ENCODE measurements at places on chromosomes 12 and 14.

DNA sequence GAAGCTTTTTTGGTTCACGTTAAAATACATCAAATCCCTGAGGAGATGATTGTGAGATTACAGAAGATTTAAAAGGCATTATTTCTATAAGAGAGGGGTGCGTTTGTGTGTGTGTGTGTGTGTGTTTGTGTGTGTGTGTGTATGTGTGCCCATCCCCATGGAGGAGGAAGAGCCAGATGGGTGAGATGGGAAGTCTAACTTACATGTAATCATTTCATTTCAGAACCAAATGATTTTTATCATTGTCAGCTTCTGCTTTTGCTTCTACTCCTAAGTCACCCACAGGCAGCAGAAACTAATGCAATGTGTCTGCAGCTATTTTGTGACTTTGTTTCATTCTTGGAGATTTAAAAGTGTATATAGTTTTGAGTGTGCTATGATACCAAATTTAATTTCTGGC lies 68.7 kb downstream of the SLC4A8 start:
- DNase-seq: no peak

DNA sequence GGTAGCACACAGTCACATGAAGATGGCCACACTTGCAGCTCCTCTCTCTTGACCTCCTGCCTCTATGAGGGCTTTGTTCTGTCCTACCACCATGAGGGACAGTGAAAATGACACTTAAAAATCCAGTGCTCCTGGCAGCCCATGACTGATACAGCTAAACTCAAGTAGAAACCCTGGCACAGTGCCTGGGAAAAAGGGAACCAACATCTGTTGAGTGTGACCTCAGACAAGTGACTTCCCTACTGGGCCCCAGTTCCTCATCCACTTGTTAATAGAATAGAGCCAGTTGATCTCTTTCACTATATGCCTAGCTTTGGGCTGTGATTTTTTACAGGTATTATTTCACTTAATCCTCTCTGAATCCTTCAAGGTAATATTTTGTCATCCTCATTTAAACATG lies 4.8 kb downstream of the GUCY2C start:
- DNase-seq: no peak

DNA sequence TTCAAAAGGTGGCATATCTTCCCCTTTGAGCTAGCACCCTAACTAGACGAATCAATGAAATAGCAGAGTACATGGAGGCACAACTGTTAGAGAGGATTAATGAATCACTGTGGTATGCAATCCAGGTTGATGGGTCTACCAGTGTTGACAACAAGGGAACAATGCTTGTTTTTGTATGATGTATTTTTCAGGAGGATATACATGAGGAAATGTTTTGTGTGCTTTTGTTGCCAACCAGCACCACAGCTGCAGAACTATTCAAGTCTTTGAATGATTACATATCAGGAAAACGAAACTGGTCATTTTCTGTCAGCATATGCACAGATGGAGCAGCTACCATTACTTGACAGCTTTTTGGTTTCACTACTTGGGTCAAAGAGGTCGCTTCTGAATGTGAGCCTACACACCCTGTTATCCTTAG lies 142.6 kb downstream of the GPHN start:
- no peak for DNase-seq

DNA sequence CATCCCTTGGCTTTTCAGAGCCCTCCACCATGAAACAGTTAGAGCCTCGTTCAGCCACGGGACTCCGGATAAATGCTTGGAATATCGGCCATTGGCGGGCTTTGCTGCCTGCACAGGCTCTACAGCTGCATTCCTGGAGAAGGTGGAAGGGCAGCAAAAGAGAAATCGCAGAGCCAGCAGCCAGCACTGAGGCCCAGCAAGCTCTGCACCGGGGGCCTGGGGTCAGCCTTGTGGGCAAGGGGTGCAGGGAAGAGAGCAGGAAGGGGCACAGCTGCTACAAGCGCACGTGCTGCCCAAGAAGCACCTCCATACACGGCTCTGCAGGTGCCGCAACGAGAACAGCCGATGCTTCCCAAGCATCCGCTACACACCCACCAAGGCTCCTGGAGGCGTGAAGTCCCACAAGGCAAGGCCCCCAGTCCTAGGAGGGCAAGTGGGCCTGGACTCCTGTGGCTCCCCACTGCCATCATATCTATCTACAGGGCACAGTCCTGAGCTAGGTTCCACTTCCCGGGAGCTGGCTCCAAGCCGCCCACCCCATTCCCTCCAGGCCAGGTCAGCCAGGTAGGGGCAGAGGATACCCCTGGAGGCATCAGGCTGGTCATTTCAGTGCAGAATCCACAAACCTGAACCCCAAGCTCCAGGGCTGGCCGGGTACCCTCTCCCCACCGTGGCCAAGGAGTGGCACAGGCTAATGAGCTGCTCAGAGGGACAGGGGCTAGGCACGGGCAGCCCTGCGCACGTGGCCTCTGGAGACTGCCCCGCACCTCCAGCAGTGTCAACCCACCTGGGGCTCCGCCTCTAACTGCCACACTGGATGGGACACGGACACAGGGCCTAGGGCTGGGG lies 40.2 kb downstream of the CCNK start:
- DNase-seq: no peak

GRCh38 chr12:48630346-48630745 lies 51.7 kb downstream of the KANSL2 start:
- no peak for DNase-seq

GRCh38 chr14:95519699-95520098 lies 3.2 kb upstream of the SYNE3 start:
- DNase-seq: no peak

DNA sequence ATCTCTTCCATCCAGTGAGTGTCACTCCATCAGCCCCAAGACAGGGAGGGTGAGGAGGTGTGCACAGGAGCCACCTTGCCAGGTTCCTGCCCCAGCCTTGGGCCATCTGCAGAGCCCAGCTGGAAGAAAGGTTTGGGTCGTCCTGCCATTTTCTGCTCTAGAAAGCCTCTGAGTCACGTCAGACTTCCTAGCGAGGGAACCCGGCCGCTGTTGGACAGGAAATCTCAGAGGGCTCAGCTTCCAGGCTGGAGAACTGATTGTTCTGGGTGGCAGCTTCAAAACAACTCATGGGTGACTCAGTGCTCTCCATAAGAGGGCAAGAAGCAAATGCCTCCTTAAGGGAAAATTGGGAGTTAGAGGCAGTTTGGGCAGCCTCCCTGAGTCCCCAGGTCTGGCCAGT lies 16.6 kb downstream of the HIP1R start:
- DNase-seq: no peak

DNA sequence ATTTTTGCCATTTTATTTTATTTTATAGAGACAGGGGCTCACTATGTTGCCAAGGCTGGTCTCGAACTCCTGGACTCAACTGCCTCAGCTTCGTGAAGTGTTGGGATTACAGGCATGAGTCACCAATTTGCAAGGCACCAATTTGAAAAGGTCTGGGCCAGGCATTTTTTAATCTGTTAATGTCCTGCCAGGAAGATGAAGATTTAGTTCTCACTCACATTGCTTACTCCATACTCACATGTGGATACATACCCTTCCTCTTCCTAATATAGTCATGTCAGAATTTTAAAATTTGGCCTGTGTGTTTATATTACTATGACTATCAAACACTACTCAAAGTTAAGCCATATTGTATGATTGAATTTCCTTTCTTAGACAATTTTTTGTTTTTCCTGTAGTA lies 15.3 kb upstream of the EML1 start:
- DNase-seq: no peak

DNA sequence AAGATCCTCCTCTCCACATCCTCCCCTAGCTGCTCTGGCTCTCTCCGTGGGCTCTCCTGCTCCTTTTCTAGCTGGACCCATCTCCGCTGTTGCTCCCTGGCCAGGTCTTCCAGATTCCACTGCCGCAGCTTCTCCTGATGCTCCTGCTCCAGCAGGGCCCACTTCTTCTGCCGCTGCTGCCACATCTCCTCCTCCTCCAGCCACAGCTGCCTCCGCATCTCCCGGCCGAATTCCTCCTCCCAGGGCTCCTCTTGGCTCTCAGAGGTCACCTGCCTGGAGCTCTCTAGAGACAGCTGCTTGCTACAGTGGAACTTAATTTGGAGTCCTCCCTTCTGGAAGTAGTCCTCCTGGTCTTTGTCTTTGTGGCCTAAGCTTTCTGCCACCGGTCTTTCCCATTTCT lies 5.5 kb downstream of the FAM186B start:
- DNase-seq: no peak

- DNase-seq: no peak
These were observed 6.9 kb upstream of the LYZ start for GRCh38 chr12:69341328-69341727.

DNA sequence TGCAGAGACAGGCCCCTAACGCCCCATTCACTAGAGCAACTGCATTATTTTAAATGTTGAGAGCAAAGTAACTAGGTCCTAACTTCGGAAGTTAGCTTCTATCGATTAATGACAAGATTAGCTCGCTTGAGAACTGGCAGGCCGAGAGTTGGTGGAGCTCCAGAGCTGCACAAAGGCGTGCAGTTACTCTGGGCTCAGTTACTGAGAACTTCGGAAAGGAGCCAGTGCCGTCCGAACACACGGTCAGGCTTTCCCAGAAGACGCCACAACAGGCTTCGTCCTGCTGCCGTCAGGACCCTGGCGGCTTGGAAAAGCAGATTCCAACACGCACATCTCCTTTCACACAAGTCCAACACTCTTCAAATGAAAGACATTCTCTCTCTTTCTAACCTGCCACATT lies 45.4 kb upstream of the TESC start:
- DNase-seq: no peak

DNA sequence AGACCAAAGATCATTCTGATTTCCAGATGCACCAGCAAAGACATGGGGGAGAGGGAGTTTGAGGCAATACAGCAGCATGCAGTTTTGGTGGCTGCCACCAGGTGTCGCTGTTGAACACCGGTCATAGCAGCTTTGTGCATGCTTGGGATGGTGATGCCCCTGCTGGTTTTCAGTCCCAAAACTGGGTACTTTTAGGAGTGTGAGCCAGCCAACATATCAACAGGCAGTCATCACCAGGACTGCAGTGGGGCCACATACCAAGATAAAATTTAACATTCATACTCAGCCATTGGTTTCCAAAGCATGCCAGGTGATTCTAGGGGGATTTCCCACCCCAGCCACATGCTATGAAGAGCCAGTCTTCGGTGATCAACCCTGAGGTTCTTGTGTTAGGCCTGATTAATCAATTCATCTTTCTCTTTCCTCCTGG lies 64.2 kb downstream of the PHETA1 start:
- no peak for DNase-seq

GRCh38 chr12:131063960-131064359 lies 110.3 kb downstream of the ADGRD1 start:
- DNase-seq: no peak

- DNase-seq: no peak
These were observed 29.3 kb downstream of the MYF5 start for GRCh38 chr12:80745851-80746505.

DNA sequence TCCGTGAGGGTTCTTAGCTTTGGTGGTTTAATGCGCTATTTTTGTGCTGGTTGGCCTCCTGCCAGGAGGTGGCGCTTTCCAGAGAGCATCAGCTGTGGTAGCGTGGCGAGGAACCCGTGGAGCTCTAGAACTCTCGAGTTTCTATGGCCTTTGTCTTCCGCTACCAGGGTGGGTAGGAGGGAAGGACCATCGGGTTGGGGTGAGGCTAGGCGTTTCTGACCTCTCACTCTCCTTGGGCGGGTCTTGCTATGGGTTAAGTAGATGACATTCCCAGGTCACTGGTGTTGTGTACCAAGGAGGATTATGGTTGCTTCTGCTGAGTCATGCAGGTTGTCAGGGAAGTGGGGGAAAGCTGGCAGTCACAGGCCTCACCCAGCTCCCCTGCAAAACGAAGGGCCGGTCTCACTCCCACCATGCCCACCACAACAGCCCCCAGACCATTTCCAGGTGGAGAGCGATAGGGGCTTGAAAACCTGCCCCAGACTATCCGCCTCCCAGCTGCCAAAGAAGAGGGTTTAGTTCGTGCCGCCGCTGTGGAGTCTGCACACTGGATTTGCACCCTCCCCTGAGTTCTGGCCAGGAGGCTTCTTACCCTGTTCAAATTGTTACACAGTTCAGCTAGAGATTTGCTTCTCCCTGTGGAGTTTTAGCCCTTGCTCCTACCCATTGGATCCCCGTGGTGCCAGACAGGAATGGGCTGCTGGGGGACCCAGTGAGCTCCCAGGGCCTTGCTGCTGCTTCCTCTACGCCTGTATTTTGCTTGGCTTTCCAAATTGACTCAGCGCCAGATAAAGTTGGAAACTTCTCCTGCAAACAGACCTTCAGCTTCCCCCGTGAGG lies 21.9 kb downstream of the RNFT2 start:
- DNase-seq: no peak

GRCh38 chr14:75979071-75979571 lies 2.7 kb downstream of the TGFB3 start:
- DNase-seq: peak; percentile 65

DNA sequence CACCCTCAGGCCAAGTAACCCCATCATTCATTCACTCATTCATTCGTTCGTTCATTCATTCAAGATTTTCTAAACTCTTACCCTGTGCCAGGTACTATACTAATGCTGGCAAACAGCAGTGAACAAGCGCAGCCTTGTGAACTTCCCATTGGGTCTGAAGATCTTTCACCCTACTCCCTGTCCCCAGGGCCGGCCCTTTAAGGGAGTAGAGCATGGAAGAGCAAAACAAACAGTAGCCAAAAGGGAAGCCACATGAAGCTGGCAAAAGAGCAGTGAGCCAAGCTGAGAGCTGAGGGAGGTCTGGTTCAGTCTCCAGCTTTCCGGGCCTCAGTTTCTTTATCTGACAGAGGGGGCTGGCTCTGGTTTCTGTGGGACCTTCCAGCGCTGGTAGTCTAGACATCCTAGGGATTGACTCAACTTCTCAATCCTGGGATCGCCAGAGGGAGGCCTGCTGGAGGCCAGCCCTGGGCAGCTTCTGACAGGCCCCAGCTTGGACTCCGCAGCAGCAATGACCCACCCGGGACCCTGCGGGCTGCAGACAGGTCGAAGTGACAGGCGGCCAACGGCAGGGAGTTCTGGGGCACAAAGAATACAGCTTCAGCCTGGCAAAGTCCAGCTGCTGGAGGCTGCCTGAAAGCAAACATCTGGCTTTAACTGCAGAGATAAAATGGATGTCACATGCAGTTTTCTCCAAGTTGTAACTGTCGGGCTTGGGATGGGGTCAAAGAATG lies 27.1 kb downstream of the ACTN1 start:
- no peak for DNase-seq

DNA sequence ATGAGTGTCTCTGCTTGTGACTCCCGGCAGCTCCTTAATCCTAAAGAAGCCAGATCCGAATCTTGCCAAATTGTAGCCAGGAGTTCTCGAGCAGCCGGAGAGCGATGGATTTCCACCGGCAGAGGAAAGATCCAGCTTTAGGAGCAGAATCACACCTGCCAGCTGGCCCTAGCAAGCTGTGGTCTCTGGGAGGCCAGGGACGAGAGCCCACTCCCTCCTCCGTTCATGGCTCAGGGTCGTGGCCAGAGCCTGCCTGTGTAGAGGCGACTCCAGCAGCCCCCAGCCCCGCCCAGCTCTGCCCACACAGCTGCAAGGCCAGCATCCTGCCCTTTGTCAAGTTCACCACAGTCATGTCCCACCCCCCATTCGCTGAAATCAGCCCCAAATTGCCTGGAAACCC lies 121.0 kb downstream of the SCARB1 start:
- DNase-seq: no peak

DNA sequence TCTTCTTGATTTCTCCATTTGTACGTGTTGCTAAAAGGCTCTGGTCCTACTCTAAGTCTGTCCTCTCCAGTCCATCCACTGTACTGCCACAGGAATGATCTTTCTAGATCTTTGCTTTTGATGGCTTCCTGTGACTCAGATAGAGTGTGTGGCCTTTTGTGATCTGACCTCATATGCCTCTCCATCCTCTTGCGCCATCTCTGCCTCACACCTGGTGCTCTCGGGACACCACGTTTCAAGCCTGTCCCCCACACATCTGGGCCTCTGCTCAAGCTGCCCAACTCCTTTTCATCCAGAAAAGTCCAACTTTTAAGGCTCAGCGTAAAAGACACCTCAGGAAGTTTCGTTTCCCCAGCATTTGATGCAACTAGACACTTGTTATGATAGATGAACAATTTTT lies 39.0 kb downstream of the DCAF4 start:
- no peak for DNase-seq
